ENCODE measurements at places on chromosomes 2 and 18.
A peak's percentile ranks its signal among the peaks of the same experiment; 100 is the strongest.

- DNase-seq = peak; percentile 5
These were observed 702 bp downstream of the OLA1 start for GRCh38 chr2:174247474-174248186.

GRCh38 chr2:105042189-105042588 is 4.3 kb downstream of the MRPS9 start:
- no peak for DNase-seq

DNA sequence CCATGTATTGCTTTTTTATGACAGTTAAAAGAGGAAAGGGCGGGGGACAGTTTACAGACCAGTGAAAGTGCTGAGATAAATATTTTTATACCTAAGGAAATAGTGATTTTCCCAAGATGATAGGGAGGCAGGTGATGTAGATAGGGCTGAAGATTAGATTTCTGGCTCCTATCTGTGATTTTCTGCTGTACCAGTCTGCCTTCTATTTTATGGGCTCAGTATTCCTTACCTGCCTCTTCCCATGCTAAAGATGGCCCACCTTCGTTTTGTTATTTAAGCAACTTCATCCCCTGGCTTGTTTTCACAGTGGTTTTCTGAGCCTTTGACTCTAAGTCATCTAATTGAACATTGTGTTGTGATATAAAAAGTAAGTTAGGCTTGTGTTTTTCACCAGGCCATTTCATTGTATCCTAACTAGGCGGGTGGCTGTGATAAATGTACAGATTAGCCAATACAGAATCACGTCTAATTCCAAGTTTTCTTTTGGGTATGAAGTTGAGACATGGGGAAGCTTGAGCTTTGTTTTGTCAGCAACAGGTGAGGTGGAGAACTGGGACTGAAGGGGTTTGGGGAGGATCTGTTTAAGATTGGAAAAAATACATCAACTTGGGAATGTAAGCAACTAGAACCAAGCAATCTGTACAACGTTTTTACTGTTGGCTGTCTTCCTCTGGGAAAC is 5.2 kb downstream of the RPL37A start:
- no peak for DNase-seq

GRCh38 chr2:191676790-191677645 is 918 bp upstream of the NABP1 start:
- DNase-seq = peak; percentile 81

DNA sequence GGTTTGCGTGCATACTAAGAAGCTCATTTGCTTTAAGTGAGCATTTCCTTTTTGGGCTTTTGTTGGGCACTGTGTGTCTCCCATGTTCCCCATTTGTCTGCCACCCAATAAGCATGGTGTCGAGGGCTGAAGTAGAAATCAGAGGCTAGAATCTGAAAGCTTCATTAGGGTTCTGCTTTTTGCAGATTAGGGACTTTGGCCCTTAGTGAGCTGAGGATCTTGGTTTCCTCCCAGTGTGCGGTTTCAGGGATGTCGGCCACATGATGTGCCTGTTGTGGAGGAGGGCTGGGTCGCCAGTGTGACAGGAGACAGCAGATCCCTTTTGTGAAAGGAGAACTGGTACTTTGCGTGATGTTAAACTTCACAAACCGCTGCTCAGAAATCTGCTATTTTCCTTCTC is 41.1 kb downstream of the PLEKHB2 start:
- DNase-seq = no peak

GRCh38 chr2:10056439-10056838 is 13.1 kb downstream of the KLF11 start:
- DNase-seq = no peak

DNA sequence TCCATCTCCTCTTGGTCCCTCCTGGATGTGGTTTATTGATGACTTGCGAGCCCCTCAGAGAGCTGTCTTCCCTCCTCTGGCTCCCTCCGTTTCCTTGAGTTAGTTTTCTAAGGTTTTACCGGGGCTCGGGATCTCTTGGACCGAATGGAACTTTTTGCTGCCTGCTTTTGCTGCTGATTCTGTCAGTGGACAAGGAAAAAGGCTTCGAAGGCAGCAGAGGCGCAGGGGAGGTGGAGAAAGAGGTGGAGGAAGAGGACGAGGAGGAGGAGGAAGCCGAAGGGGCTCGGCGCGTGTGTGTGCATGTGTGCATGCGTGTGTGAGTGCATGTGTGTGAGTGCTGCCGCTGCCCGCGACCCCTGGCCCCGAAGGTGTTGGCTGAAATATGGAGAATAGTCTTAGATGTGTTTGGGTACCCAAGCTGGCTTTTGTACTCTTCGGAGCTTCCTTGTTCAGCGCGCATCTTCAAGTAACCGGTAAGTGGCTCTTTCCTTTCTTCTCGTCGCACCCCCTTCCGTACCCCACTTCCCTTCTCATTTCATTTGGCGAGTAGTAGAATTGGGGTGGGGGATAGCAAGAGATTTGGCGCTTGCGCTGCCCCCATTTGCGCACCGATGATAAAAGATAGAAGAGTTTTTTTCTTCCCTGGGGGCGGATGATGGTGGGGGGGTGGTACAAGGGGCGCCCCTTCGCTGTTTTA is 557 bp downstream of the DCC start:
- no peak for DNase-seq

DNA sequence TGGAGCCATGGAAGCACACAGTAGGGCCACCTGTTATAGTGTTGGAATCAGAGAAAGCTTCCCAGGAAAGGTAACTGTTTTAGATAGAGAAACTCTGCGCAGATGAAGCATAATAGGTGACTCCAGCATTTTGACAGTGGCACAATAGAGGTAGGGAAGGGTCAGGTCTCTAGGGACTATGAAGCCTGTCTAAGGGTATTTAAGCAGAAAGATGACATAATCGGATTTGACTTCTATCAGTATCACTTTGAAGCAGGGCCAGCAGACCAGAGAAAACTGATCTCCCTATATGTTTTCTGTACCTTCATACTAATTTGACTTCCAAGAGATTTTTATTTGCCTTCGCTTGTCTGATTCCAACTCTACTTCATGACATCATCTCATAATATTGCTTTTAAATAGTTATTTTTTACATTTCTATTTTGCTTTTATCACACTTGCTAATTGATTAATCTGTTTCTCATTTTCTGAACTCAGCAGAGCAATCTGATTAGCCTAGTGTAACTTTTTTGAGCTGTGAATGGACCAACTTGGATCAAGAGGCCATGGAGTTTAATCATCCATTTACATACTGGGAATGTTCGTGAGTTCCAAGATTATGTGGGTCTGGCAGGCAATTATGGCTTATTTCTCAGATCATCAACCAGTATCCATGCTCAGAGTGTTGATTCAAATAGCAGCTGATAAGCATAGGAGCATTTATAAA is 8.4 kb upstream of the HIBCH start:
- DNase-seq = no peak

DNA sequence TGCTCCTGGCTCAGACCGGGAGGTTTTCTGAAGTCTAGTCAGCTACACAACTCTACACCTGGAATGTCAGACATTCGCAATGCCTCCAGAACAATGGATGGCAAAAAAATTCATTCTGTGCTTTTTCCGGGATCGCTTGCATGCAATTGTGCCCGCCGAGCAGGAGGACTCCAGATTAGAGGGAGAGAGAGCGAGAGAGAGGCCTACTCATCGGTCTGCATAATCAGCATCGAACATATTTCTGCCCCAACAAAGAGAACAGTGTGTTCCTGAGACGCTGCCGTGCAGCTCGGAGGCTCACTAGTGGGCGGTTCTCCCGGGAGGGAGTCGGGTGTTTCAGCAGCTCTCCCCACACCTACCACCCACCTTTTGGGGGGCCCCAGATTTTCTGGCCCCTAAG is 117.1 kb downstream of the KLHL29 start:
- DNase-seq = no peak

- no peak for DNase-seq
These were observed 32.5 kb upstream of the RMDN2 start for GRCh38 chr2:37892436-37893114.

DNA sequence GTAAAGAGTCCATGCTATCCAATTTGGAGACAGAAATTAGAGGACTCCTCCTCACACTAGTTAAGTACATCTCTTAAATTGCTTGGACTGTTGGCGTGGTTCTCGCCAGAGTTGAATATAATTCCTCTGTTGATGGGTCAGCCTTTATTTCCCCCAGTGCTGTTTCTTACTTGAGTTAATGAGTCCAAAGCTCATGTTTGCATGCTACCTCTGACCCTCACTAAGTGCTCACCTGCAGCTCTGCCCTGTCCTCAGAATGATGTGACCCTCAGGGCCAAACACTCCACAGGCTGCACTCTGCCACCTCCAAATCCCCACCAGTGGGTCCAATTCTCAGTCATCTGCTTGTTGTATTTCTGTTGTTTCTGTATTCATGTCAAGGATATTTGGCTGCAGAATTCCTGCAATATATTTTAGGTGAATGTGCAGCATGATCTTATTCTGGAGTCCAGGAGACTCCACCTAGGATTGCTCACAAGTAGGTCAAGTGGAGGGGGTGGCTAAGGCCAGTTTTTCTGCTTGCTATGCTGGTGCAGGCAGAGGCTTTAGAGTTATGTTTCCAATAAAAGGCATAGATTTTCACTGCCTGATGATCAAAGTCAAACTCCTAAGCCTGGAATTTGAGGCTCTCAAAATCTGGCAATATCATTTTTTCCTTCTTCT is 37.8 kb downstream of the RDH14 start:
- no peak for DNase-seq

- no peak for DNase-seq
These were observed 262.9 kb downstream of the HDAC4 start for GRCh38 chr2:239137898-239138283.

DNA sequence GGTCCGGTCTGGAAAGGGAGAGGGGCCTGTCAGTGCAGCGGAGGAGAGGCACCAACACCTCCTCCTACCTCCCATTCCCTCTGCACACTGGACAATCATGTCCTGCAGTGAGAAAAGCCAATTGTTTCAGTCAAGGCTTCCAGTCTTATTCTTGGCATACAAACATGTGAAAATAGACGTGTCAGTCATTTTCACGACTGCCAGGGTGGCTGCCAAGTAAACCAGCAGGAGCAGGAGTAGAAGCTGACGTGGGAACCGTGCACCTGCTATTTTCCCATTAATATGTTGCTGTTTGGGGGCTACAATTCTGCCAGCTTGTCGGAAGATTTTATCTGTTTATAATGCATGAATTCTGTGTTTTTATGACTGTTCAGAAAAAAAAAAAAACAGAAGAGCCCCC is 202.3 kb downstream of the SPP2 start:
- DNase-seq = no peak

DNA sequence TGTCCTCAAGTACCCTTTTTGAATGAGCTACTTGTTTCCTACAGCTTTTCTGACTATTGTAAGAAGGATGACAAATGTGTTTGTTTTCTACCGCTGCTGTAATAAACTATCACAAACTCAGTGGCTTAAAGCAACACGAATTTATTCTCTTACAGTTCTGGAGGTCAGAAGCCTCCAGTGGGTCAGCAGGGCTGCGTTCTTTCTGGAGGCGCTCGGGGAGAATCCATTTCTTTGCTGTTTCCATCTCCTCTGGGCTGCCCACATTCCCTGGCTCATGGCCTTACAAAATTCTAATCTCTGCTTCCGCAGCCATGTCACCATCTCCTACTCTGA is 128.5 kb downstream of the SPP2 start:
- no peak for DNase-seq

Measured in EL (cell line).